ENCODE measurements at places on chromosomes 7 and 10.
A peak's percentile ranks its signal among the peaks of the same experiment; 100 is the strongest.

GRCh38 chr7:135391514-135391913 is 118.4 kb downstream of the CNOT4 start:
- DNase-seq: no peak

GRCh38 chr7:133650487-133651300 is 397.8 kb downstream of the EXOC4 start:
- no peak for DNase-seq

DNA sequence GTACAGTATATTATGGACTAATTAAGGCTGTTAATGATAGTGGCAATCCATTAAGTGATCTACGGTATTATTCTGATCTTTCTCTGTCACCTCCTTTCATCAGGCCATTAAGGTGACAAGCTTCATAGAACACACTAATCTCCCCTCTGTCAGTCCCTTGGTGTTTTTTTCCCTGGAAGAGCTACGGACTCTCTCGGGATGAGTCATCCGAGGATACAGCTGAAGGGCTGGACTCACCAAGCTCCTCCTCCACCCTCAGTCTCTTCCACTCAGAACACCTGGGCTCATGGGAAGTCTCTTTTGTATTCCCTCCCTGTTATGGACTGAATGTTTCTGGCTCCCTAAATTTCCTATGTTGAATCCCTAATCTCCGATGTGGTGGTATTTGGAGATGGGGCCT is 69.8 kb upstream of the PLXNA4 start:
- no peak for DNase-seq

DNA sequence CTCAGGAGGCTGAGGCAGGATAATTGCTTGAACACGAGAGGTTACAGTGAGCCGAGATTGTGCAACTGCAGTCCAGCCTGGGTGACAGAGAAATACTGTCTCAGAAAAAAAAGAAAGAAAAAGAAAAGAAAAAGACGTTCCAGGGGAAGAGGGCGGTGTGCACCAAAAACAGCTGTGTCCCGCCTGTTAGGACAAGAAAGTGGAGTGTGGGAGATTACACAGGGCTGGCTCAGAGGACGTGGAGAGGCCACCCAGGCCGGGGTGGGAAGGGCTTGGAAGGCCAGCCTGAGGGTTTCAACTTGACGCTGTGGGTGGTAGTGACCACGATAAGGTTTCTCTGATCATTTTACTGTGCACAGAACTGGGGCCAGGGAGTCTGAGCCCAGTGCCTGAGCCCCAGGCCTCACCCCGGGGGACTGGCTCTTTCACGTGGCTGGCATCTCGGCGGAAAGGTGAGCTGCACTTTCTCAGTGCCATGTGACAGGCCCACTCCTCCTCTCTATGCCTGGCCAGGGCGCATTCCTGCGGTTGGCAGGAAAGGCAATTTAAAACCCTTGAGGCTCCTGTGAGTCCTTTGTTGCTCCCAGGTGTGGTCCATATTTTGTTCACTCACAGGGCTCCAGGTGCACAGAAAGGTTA is 13.9 kb downstream of the RHBDD2 start:
- DNase-seq: no peak

DNA sequence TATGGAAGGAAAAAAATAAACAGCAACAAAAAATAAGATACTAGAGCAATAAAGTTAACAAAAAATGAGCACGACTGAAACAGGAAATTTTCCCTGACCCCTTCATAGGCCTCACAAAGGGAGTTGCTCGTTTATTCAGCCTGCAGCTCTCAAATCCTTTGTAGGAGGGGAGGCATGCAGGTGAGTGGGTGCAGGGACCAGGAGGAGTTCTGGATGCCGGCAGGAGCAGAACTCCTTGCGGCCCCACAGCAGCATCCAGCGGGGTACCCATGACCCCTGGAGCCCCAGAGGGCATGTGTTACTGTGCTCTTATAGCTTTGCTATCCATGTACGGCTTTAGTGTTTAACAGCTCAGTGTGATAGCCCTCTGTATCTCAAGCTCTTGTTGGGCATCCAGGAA is 5.8 kb downstream of the TAS2R39 start:
- DNase-seq: no peak

- no peak for DNase-seq
Observed at GRCh38 chr10:31977440-31978155, 49.0 kb upstream of the ARHGAP12 start.

- no peak for DNase-seq
Observed at GRCh38 chr10:122112625-122113160, 123.7 kb downstream of the TACC2 start.

DNA sequence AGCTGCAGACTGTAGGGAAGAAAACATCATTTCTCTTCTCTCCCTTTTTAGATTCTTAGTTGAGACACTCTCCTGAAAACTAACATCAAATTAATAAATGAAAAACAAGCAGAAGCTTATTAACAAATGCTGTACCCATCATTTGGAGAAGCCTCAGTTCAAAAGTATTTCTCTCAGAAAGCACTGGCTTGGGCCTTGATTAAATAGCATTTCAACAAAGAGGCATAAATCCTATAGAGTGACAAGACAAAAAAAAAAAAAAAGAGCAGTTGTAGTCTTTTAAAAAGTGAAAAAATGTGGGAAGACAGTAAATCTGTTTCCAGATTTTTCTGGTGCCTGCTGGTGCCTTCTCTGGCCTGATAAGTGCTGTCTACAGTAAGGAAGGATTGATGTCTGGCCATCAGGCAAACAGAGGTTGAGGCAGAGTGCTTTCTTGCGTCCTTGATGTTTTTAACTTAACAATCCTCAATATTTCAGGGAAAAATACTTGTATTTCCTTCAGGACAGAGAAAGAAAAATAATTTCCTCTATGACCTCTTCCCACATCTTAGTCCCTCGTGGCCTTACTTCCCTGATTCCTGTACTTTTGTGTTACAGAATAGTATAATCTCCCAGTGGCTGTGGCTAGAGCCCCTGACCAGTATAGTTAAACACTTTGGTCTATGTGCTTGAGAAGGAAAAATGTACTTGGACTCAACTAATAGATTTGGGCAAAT is 300.5 kb downstream of the HGF start:
- DNase-seq: no peak

DNA sequence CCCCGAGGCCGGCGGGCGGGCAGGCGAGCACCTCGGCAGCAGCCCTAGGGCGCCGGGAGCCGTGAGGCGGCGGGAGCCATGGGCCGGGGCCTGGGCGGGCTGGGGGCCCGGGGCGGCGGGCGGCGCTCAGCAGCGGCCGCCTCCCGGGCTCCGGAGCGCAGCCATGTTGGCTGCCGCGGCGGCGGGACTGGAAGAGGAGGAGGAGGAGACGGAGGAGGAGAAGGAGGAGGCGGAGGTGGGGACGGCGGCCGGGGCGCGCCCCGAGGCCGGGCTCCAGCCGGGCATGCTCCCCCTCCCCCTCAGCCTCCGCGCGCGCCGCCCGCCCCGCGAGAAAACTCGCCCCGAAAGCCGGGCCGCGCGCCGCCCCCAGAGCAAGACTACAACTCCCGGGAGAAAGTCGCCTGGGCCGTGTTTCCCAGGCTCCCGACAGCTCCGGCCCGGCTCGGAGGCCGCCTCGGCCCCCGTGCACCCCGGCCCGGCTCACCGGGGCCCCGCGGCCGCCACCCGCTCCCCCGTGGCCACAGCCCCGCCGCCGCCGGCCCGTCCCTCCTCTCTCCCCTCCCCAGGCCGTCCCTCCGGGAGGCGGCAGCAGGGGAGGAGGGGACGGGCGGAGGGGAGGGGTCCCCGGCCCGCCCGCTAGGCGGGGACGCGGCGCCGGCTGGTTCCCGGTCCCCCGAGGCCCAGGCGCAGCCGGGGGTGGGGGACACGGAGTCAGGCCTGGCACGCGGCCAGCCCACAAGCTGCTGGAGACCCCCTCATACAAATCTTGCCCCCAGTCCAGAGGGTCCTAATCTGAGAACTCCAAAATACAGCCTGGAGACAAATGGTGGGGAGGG is at the start of gene DLG5:
Gene DLG5, minus strand, starts transcription at position 190 of the 836 bp plus-strand sequence. CDS start 235 bp downstream, outside the sequence.
- peak; percentile 56 for DNase-seq

DNA sequence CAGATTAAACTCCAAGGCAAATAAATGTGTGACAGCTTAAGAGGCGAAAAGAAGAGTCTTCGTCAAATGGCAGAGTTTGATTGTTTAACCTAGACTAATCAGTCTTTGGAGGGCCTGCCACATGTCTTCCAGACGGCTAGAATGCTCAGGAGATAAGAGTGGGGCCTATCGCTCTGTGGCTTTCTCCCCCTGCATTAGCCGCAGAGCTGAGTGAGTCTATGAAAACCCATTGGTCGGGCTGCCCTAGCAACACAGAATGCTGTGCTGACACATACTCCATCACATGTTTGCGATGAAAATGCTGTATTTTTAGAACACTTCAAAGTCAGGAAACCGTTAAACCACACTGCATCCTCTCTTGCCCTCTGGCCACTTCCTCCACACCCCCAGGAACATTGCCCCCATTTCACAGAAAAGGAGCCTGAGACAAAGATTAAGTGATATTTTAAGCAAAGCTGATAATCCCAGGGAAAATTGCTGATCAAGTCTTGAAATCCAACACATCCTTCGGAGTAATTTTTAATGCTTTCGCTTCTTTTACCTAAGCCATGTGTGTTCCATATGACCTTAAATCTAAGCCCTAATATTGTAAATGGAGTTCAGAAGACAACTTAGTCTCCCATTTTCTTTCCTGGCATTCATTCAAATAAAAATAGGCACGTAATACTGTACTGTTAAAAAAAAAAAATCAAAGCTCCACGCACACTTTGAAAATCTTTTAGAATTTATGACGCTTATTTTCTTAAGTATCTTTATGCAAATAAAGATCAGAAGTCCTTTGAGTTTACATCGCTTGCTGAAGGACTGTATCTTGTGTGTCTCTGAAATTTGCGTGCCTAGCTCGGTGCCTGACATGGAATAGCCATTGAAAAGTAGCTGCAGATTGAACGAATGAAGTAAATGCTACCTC is 161.2 kb downstream of the CELF2 start:
- peak; percentile 95 for DNase-seq

GRCh38 chr7:2923291-2923781 is 79.2 kb upstream of the GNA12 start:
- DNase-seq: no peak

DNA sequence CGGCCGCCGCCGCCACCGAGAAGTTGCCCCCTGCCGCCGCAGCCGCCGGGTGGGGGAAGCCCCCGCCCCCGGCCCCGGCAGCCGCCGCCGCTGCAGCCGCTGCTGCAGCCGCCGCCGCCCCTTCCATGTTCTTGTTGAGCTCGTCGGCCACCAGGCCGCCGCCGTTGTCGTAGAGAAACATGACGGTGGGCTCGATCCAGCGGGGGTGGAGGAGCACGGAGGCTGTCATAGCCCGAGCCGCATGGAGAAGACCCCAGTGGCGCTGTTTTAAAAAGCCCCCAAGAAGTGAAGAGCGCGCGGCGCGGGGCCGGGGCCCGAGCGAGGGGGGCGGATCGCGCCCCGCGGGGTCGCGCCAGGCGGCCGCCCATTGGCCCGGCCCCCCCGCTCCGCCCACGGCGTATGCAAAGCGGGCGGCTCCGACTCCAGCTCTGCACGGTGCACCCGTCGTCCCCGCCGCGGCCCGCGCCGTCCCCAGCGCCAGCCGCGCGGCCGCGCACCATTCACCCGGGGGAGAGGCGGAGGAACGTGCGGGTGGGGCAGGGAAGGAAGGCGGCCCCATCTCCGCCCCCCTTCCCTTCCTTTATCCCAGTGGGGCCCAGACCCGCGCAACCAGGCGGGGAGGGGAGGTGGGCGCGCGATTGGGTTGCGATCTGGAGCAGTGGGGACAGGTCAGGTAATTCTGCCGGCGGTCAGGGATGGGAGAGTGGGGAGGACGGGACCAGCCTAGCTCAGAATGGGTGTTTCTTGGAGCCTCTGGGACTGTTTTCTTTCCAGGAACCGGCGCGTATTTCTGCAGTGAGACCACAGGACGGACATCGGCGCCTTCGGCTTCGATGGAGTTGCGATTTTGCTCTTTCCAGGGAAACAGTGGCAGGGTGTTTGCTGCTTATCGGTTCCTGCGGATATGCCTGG is at the start of gene HOXA13:
Gene HOXA13, minus strand, starts transcription at position 243 of the 912 bp plus-strand sequence. Its CDS starts 14 bp downstream, at position 229.
- DNase-seq: no peak

- peak; percentile 7 for DNase-seq
Observed at GRCh38 chr10:59748834-59749233, 4.4 kb downstream of the MRLN start.

DNA sequence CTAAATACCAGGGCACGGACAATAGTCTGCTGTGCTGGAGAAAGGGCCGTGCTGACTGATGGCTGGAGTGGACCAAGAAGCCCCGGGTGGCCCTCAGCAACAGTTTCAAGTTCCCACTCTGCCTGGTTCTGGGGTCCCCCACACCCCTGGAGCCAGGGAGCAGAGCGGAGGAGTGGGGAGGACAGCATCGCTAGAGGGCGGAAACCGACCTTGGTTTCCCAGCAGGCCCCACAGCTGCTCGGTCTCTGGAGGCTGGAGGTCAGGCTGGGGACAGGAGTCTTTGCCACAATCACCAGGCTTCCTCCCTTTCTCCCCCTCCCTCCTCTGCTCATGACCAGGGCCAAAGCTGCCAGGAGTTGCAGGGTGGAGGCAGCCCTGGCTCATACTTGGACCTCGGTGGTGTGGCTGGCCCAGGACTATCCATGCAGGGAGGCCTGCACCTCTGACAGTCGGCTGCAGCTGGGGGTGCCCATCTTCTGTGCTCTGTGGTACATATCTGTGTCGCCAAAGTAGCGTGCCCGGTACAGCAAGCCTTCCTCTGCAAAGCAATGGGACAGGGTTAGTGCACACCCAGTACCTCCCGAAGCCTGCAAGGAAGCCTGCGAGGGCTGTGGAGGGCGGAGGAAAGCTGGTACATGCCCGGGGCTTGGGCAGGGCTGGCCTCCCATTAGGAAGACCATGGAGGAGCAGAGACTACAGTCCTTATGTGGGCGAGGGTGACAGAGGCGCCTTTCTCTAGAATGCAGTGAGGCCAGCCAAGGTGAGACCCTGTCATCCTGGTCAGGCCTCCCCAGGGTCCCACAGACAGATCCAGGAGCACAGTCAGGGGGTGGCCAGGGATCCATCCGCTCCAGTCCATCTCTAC is 19.1 kb downstream of the DNAJB12 start:
- DNase-seq: peak; percentile 64

GRCh38 chr7:29271319-29271658 is 76.7 kb downstream of the CHN2 start:
- no peak for DNase-seq

DNA sequence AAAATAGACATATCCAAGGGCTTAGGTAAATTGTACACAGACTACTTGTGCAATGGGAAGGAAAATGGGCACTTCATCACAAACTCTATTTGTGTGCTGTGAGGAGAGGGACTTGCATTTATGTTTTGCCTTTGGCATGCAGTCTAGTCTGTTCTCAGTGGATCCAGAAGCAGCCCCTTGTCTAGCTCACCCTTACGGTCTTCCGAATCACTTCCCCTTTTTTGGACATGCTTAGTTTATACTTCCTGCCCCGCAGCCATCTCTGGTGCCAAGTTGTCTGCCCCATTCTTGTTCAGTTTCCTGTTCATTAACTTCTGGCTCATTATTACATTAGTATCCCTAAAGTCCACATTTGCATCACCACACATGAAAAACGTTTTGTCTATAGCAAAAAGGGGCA is 161.6 kb downstream of the NRCAM start:
- DNase-seq: no peak

- DNase-seq: no peak
Observed at GRCh38 chr7:79180533-79180932, 272.9 kb downstream of the MAGI2 start.

All from activated CD4-positive, alpha-beta T cell treated with anti-CD3 and anti-CD28 coated beads, Interleukin-2, Interleukin-6, amounts not matched to agents 100 ng/mL and 50 ng/mL, durations not matched to agents 16 hours and 8 hours (primary cell).